Smooth muscle cell of the umbilical artery (primary cell): ENCODE measurements at places on chromosomes 12 and 14. TPM values are rescaled to one million over a fixed set of nuclear protein-coding genes. Genes with fewer than 3 reads are reported as not detected.

Gene COCH
- total RNA-seq, result 0.32 TPM in 1 of 2 replicates, not detected in the other

Gene KRT82
- not detected in 2 replicates for total RNA-seq

Gene SERPINA10
- total RNA-seq, result not detected in 2 replicates

Gene GSC
- 0.30 TPM in 1 of 2 replicates, not detected in the other for total RNA-seq

Gene KRT86
- total RNA-seq, result 0.09 TPM in 1 of 2 replicates, not detected in the other

Gene MGP
- total RNA-seq, result 6.7 and 31.5 TPM in 2 replicates

Gene MORN3
- total RNA-seq, result 0.18 and 0.30 TPM in 2 replicates

Gene EIF2S3B
- 0.59 and 0.69 TPM in 2 replicates for total RNA-seq

Gene TMEM233
- total RNA-seq, result 0.09 TPM in 1 of 2 replicates, not detected in the other

Gene CLEC1B
- total RNA-seq, result not detected in 2 replicates

Gene CLEC4C
- not detected in 2 replicates for total RNA-seq

Gene CARMIL3
- total RNA-seq, result 0.05 TPM in 1 of 2 replicates, not detected in the other

Gene DNAJC22
- 0.83 and 1.2 TPM in 2 replicates for total RNA-seq

Gene CPNE6
- not detected in 2 replicates for total RNA-seq

Gene PTPRR
- 0.30 and 2.7 TPM in 2 replicates for total RNA-seq

Gene MYH7
- not detected in 2 replicates for total RNA-seq

Gene TBX3
- total RNA-seq, result 42.5 and 71.8 TPM in 2 replicates

Gene POLE2
- 2.4 and 7.8 TPM in 2 replicates for total RNA-seq

Gene DUSP6
- 28.8 and 67.6 TPM in 2 replicates for total RNA-seq

Gene NXPH4
- total RNA-seq, result 12.5 and 13.9 TPM in 2 replicates

Gene JPH4
- total RNA-seq, result not detected in 2 replicates

Gene FGF23
- total RNA-seq, result not detected in 2 replicates

Gene PZP
- not detected in 2 replicates for total RNA-seq

Gene PRIMA1
- not detected in 2 replicates for total RNA-seq

Gene DTX1
- not detected in 2 replicates for total RNA-seq

Gene TMPRSS12
- not detected in 2 replicates for total RNA-seq

Gene TSPAN8
- 0.30 TPM in 1 of 2 replicates, not detected in the other for total RNA-seq

Gene CPM
- total RNA-seq, result 3.0 and 5.9 TPM in 2 replicates

Gene OR4K15
- not detected in 2 replicates for total RNA-seq

Gene CCDC196
- not detected in 2 replicates for total RNA-seq

Gene PLBD1
- 1.2 and 2.1 TPM in 2 replicates for total RNA-seq

Gene RNASE9
- not detected in 2 replicates for total RNA-seq

Gene ALX1
- total RNA-seq, result 0.18 TPM in 1 of 2 replicates, not detected in the other

Gene EPYC
- not detected in 2 replicates for total RNA-seq

Gene RNASE2
- not detected in 2 replicates for total RNA-seq

Gene OR6C2
- total RNA-seq, result not detected in 2 replicates

Gene ZNF385A
- total RNA-seq, result 1.5 and 2.6 TPM in 2 replicates

Gene NOXRED1
- total RNA-seq, result 0.55 TPM in 1 of 2 replicates, not detected in the other

Gene TRHDE
- 49.7 and 78.4 TPM in 2 replicates for total RNA-seq

Gene KLRF1
- not detected in 2 replicates for total RNA-seq

Gene FOS
- 3.0 and 3.9 TPM in 2 replicates for total RNA-seq

Gene KLRD1
- 0.14 and 0.30 TPM in 2 replicates for total RNA-seq

Gene FAM181A
- total RNA-seq, result not detected in 2 replicates

Gene MSRB3
- 91.5 and 121 TPM in 2 replicates for total RNA-seq

Gene KRT78
- total RNA-seq, result not detected in 2 replicates

Gene SSTR1
- 7.7 and 21.8 TPM in 2 replicates for total RNA-seq

Gene TEX22
- 0.09 and 0.30 TPM in 2 replicates for total RNA-seq
